Breast epithelium (tissue), 4 donors: ENCODE measurements at places on chromosomes 11 and 22. TPM values are rescaled to one million over a fixed set of nuclear protein-coding genes. Genes with fewer than 3 reads are reported as not detected.
A peak's percentile ranks its signal among the peaks of the same experiment; 100 is the strongest.

The RCOR2 gene
- total RNA-seq = 0.33 TPM

The TEAD1 gene
- 110 TPM for total RNA-seq

The TMPRSS5 gene
- total RNA-seq = 11.3 TPM

The VPREB1 gene
- not detected for total RNA-seq

The BCR gene
- total RNA-seq = 35.1 TPM

The SOX6 gene
- total RNA-seq = 2.0 TPM

DNA sequence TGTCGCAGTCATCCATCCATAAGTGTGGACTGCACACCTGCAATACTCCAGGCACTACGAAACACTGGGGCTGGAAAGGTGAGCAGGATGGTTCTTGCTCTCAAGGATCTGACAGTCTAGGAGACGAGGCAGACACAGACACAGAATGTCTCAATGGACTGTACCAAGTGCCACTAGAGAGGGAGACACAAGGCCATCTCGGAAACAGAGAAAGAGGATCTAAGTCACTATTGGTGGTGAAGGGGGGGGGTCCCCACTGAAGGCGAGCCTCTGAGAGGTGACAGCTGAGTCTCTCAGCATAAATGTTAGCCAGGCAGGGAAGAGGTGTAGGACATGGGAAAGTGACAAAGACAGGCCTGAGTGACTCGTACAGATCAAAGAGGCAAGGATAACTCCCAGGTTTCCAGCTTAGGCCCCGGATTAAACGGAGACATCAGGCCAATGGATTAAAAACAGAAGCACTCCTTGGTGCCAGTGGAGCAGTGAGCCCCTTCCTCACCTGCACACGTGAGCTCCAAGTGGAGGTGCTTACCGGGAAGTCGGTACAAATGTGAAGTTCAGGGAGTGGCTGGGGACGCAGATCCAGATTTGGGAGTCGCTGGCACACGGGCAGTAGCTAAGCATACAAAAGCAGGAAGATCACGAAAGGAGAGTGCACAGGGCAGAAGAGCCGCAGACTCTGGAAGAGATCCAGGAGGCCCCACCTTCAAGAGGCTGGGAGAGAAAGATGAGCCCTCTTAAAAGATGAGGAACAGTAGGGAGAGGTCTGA lies 117.2 kb downstream of the MICAL3 start:
- no peak overlapping the region for H3K4me3 ChIP-seq
- no peaks in the 10 kb centered on the region for H3K36me3 ChIP-seq
- no peak overlapping the region for H3K27ac ChIP-seq
- no peaks in the 10 kb centered on the region for H3K27me3 ChIP-seq
- DNase-seq = no peak

- no peaks in the 10 kb centered on the region for H3K27me3 ChIP-seq
- no peak overlapping the region for H3K27ac ChIP-seq
- no peak for DNase-seq
- H3K36me3 ChIP-seq = no peaks in the 10 kb centered on the region
- no peak overlapping the region for H3K4me3 ChIP-seq
- no peaks in the 10 kb centered on the region for H3K4me1 ChIP-seq
Measured at GRCh38 chr11:64415996-64416728, 57.2 kb downstream of the RPS6KA4 start.

DNA sequence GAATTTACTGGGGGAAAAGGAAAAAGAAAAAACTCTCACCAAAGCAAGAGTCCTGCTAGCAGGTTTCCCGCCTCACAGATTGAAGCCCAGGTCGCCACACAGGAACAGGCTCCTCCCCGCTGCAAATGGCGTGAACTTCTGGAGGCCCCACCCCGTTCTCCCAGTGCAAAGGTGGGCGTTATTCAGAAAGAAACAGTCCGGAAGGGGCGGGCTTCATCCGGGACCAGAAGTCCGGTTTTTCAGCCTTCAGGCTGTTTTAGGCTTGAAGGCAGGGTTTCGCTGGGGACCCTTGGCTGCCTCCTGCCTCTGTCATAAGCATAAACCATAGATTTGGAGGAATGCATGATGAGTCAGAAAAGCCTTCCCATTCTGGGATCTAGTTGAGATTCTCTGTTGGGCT lies 148.3 kb upstream of the POU2AF2 start:
- no peaks in the 10 kb centered on the region for H3K4me1 ChIP-seq
- H3K27ac ChIP-seq = no peak overlapping the region
- H3K27me3 ChIP-seq = no peaks in the 10 kb centered on the region
- no peaks in the 10 kb centered on the region for H3K36me3 ChIP-seq

- H3K27me3 ChIP-seq = no peaks in the 10 kb centered on the region
- H3K4me1 ChIP-seq = peaks cover 5% of the 10 kb centered on the region
- no peak overlapping the region for H3K4me3 ChIP-seq
- H3K27ac ChIP-seq = no peak overlapping the region
- H3K36me3 ChIP-seq = no peaks in the 10 kb centered on the region
Measured at GRCh38 chr11:86183694-86184093, 60.9 kb upstream of the EED start.

DNA sequence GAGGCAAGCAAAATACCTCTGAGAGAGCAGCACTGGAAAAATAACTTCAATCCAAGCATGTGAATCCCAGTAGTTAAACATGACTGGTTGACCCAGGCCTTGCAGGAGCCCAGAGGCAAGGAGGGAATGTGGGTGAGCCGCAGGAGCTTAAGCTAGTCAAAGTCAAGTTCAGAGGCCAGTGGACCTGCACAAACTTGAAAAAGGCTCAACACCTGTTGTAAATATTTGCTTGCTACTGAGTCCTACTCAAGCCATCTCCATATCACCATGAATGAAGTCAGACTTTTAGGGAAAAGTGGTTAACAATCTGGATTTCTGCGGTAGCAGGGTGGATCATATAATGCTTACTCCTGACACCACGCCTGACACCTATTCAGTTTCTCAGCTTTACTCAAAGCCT lies 4.8 kb upstream of the CAT start:
- no peaks in the 10 kb centered on the region for H3K4me1 ChIP-seq
- no peak overlapping the region for H3K4me3 ChIP-seq
- no peaks in the 10 kb centered on the region for H3K27me3 ChIP-seq

GRCh38 chr22:26170112-26170492 lies 840 bp downstream of the SEZ6L start:
- H3K4me3 ChIP-seq = peak overlapping the region; percentile 51
- no peak for DNase-seq
- no peak overlapping the region for H3K27ac ChIP-seq
- no peaks in the 10 kb centered on the region for H3K36me3 ChIP-seq

- no peaks in the 10 kb centered on the region for H3K27me3 ChIP-seq
- DNase-seq = no peak
- no peak overlapping the region for H3K4me3 ChIP-seq
- no peak overlapping the region for H3K27ac ChIP-seq
- no peaks in the 10 kb centered on the region for H3K4me1 ChIP-seq
Measured at GRCh38 chr11:122392508-122392907, 263.0 kb upstream of the UBASH3B start.

DNA sequence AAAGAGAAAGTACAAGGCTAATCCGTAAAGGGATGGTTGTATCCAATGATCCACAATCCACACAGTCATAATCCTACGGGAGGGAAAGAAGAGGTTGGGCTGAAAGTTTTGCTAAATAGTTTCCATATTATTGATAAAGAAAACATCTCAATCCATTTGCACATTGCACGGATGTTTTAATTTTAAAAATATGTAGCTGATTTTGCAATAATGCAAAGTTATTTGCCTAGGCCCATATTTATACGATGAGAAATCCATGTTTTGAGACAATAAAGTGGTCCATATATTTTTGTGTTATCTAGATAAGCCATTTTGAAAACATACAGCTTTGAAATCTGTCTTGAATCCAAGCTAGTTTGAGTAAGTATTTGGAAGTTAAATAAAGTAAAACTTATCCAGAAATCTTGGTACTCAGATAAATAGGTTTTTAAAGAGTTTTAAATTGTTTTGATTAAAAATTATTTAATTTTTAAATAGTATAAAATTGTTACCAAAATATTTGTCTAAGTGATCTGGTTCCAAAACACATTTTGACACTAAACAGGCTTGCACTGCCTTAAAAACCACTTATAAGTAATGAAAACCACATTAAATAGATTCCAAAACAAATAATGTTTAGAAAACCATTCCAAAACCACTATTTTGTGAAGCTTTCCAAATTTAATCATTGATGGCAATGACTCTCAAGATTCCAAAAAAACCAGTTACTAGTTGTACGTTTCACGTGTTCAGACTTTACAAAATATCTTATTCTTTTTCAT lies 38.2 kb upstream of the PAMR1 start:
- H3K4me3 ChIP-seq = no peak overlapping the region

DNA sequence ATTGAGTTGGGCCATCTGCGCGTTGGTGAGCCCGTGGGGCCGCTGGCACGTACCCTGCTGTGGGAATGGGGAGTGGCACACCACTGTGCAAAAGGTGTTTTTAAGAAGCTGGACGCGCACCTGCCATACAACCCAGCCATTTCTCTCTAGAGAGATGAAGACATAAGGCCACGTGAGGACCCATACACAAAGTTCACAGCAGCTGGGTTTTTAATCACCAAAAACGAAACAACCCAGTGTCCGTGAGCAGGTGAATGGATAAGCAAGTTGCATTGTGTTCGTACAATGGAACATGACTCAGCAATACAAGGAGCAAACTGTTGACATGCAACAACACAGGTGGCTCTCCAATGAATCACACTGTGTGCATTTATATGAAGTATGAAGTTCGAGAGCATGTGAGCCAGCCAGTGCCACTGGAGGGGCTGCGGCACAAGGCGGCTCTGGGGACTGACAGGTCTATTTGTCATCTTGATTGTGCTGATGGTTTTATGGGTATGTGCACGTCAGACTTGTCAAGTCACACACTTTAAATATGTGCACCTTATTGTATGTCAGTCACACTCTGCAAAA lies 30.6 kb upstream of the PANX2 start:
- no peak overlapping the region for H3K4me3 ChIP-seq
- no peaks in the 10 kb centered on the region for H3K4me1 ChIP-seq
- no peak overlapping the region for H3K27ac ChIP-seq
- H3K36me3 ChIP-seq = no peaks in the 10 kb centered on the region
- DNase-seq = no peak
- H3K27me3 ChIP-seq = no peaks in the 10 kb centered on the region

DNA sequence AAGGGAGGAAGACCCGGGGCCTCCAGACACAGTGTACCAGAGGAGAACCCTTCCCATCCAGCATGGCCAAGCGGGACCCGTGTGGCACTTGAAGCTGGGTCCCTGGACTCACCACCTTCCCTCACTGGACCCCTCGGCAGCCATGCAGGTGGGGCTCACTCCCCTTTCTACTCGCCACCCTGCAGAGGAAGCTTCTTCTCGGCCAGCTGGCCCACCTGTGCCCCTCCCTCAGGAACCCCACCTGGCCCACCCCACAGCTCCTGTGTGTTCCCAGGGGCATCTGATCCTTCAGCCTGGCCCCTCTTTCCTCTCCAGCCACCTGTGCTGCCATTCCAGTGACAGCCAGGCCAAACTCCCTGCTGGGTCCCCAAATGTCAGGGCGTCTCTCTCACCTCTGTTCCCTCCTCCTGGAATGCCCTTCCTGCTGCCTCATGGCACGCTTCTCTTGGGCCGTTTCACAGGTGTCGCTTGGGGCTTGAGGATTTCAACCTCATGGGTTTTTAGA lies 38.0 kb downstream of the IGF2 start:
- DNase-seq = no peak
- no peak overlapping the region for H3K27ac ChIP-seq
- H3K4me1 ChIP-seq = no peaks in the 10 kb centered on the region
- H3K36me3 ChIP-seq = no peaks in the 10 kb centered on the region

- DNase-seq = peak; percentile 50
- H3K4me3 ChIP-seq = no peak overlapping the region
- H3K36me3 ChIP-seq = no peaks in the 10 kb centered on the region
- H3K27ac ChIP-seq = no peak overlapping the region
- H3K27me3 ChIP-seq = no peaks in the 10 kb centered on the region
Measured at GRCh38 chr11:61871158-61871597, 20.2 kb downstream of the FADS3 start.

- H3K4me1 ChIP-seq = peaks cover 19% of the 10 kb centered on the region
- no peaks in the 10 kb centered on the region for H3K27me3 ChIP-seq
- H3K27ac ChIP-seq = peak within 1 kb of the TSS; percentile 94
- no peaks in the 10 kb centered on the region for H3K36me3 ChIP-seq
- no peak for DNase-seq
- peak within 1 kb of the TSS; percentile 45 for H3K4me3 ChIP-seq
Measured at GRCh38 chr22:36160499-36160942, at the start of gene APOL3. Gene APOL3, minus strand, starts transcription at chr22:36160755. Its CDS starts 11,700 bp downstream, at chr22:36149055.

GRCh38 chr11:108985945-108986279 lies 321.0 kb downstream of the DDX10 start:
- no peak overlapping the region for H3K4me3 ChIP-seq
- no peak overlapping the region for H3K27ac ChIP-seq
- no peaks in the 10 kb centered on the region for H3K36me3 ChIP-seq
- H3K4me1 ChIP-seq = no peaks in the 10 kb centered on the region
- DNase-seq = no peak

- H3K36me3 ChIP-seq = no peaks in the 10 kb centered on the region
- H3K4me3 ChIP-seq = no peak overlapping the region
- H3K27ac ChIP-seq = no peak overlapping the region
- DNase-seq = no peak
- no peaks in the 10 kb centered on the region for H3K27me3 ChIP-seq
- H3K4me1 ChIP-seq = no peaks in the 10 kb centered on the region
Measured at GRCh38 chr22:49503896-49504521, 323.7 kb downstream of the BRD1 start.

DNA sequence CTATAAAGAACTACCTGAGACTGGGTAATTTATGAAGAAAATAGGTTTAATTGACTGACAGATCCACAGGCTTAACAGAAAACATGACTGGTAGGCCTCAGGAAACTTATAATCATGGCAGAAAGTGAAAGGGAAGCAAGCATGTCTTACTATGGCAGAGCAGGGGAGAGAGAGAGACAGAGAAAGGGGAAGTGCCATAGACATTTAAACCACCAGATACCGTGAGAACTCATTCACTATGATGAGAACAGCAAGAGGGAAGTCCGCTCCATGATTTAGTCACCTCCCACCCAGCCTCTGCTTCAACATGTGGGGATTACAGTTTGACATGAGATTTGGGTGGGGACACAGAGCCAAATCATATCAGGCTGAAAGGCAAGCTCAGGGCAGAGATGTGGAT lies 327.1 kb upstream of the DDI1 start:
- H3K4me1 ChIP-seq = no peaks in the 10 kb centered on the region
- H3K36me3 ChIP-seq = no peaks in the 10 kb centered on the region
- no peak overlapping the region for H3K27ac ChIP-seq
- H3K4me3 ChIP-seq = no peak overlapping the region

- H3K4me1 ChIP-seq = no peaks in the 10 kb centered on the region
- no peaks in the 10 kb centered on the region for H3K27me3 ChIP-seq
- H3K4me3 ChIP-seq = no peak overlapping the region
Measured at GRCh38 chr11:61785837-61786402, 6.5 kb downstream of the TMEM258 start.

DNA sequence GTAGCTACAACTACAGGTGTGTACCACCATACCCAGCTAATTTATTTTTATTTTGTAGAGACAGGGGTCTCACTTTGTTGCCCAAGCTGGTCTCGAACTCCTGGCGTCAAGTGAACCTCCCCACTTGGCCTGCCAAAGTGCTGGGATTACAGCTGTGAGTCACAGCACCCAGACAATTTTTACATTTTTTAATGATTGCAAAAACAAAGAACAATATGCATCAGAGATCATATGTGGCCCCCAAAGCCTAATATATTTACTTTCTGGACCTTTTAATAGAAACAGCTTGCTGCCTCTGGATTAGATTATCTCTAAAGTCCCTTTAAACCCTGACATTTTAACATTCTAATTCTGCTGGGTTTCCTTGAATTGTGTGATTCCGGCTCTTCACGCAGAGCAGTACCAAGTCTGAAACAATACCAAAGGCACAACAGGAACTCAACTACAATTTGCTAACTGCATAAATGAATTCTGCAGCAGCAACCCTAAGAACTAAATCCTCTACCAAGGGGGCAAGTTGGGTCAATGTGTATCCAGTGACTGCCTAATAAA lies 25.0 kb downstream of the RAB30 start:
- DNase-seq = no peak
- no peak overlapping the region for H3K4me3 ChIP-seq
- no peaks in the 10 kb centered on the region for H3K36me3 ChIP-seq
- H3K27ac ChIP-seq = peak overlapping the region; percentile 34
- no peaks in the 10 kb centered on the region for H3K27me3 ChIP-seq
